ENCODE measurements at places on chromosomes 16 and 17.

DNA sequence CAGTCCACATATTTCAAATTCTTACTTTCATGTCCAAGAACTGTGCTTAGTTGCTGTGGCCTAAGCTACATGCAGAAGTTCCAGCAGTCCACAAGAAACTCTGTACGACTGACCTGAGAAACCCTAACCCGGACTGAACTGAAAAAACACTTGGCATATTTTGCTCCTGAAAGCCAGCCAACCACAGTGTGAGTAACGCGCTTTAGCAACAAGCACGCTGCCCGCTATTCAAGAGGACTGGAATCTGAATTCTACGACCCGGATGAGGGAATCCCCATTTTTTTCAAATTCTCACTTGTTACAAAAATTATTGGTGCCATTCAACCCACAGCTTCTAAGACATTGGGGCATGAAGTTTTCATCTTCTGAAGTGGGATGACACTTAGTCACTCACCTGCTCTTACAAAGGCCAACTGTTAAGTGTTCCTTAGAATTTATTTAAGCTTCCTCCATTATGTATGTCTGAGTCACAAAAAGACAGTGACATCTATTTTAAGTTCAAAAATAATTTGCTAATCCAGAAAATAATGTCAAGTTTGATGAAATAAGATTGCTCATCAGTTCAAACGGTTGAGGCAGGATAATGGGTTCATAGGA lies 78.7 kb downstream of the CDYL2 start:
- DNase-seq, result no peak

- DNase-seq, result peak; percentile 46
Measured at GRCh38 chr17:17129466-17129865, 76.7 kb downstream of the PLD6 start.

DNA sequence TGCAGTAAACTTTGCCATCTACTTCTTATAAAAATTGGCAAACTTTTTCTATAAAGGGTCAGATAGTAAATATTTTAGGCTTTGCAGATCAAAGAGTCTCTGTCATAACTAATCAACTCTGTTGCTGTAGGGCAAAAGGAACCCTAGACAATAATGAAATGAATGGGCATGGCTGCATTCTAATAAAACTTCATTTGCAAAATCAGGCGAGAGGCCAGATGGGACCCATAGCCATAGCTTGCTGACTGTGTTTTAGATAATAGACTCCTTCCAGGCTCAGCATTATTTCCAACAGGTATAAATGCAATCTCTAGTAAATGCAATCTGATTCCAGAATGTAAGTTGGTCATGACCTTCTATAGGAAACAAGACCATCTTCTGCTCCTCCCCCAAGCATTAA lies 490.7 kb downstream of the TOX3 start:
- DNase-seq, result no peak

- DNase-seq, result no peak
Measured at GRCh38 chr16:56042416-56042815, 148.9 kb upstream of the GNAO1 start.

GRCh38 chr17:6355196-6355595 lies 79.7 kb downstream of the AIPL1 start:
- DNase-seq, result no peak

- no peak for DNase-seq
Measured at GRCh38 chr16:84764970-84765369, 54.8 kb upstream of the CRISPLD2 start.

DNA sequence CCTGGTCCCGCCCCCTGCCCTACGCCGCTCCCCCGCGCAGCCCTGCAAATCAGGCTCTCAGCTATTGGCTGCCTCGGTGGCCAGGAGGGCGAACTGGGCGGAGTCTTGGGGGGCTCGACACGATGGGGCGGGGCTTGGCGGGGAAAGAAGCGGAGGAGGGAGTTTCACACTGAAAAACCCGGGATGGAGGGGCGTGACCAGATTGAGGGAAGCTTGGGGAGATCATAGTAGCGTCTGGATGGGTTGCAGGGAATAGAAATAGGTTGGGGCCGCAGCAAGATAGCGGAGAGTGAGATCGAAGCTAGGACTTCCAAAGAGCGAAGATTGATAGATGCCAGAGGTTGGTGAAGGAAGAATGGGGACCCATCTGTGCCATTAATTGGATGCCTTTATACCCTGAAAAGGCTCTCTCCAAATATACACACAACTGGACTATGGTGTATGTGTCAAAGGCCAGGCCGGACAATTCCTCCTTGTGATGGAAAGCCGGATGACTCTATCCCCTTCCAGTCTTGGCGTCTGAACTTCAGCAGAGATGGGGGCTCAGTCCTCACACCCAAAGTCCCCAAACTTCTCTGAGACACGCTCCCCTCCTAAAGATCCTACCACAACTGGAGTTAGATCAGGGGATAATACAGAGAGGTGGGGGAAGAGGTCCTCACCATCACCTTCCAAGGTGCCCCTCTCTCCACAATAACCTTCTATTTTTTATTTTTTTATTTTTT lies 376 bp upstream of the STAC2 start:
- peak; percentile 18 for DNase-seq

DNA sequence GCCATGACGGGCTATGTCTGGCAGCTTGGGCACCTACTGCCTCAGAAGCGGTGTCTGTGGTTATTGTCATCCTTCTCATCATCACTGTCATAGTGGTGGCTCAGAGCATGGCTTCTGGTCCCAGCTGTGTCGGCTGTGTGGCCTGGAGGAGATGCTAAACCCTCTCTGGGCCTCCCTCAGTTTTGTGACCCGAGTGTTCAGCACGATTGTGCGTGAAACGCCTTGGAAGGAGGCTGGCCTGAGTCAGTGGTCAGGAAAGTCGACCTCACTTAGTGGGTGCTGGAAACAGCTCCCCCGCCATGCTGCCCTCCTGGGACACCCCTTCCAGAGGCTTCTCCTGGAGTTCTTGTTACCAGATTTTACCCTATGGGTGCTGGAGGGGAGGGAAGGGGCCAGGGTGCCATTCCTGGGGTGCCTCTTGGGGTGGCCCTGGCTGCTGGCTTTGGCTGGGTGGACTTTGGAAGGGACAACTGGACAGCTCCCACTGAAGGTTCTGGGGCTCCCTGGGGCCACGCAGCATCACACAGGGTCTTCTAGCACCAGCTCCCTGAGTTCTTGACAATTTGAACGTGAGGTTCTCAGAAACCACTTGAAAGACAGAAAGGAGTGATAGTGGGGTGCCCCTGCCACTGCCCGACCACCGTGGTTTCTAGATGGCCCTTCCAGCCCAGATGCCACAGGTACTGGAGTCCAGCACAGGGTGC lies 226.5 kb upstream of the GSE1 start:
- DNase-seq, result no peak

- peak; percentile 55 for DNase-seq
Measured at GRCh38 chr17:82012640-82013295, 9.9 kb downstream of the CENPX start.

GRCh38 chr17:78415821-78416711 lies 37.6 kb downstream of the PGS1 start:
- no peak for DNase-seq

GRCh38 chr16:22868593-22869224 lies 54.7 kb downstream of the HS3ST2 start:
- DNase-seq, result no peak

DNA sequence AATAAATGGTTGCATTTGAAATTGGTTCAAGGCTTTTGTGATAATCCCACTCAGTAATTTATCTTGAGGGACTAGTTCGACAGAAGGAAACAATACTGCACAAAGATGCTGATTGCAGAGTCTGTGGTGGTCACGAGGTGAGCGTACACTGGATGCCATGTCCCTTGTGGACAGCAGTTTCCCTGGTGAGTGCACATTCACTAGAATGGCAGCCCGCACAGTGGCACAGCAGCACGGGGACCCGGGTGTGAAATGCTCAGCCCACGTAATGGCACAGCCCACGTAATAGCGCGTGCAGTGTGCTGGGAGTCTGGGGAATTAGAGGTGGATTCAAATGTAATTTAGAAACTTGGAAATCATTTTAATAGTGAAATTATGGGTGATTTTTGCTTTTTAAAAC lies 154.0 kb downstream of the LGALS9B start:
- DNase-seq, result no peak

GRCh38 chr16:8199390-8199789 lies 390.9 kb downstream of the TMEM114 start:
- no peak for DNase-seq

DNA sequence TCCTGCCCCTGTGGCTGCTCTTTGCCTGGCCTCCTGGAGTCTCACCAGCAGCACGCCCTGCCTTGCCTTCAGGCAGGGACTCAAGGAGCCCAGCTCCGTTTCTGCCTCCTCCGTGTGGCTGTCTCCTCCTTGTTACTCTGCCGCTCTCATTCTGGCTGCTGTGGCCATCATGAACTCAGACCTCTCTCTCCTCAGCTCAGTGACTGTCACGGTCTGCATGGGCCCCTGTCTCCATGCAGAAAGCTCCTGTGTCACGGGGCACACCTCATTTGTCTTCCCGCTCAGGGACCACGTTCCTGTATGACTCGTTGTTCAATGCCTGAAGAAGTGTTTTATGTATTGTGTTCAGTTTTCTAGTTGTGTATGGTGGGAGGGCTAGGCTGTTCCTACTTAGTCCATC lies 25.3 kb downstream of the RPTOR start:
- no peak for DNase-seq

Data from DMS53 (cell line).